ENCODE measurements at places on chromosomes 5 and 9.

DNA sequence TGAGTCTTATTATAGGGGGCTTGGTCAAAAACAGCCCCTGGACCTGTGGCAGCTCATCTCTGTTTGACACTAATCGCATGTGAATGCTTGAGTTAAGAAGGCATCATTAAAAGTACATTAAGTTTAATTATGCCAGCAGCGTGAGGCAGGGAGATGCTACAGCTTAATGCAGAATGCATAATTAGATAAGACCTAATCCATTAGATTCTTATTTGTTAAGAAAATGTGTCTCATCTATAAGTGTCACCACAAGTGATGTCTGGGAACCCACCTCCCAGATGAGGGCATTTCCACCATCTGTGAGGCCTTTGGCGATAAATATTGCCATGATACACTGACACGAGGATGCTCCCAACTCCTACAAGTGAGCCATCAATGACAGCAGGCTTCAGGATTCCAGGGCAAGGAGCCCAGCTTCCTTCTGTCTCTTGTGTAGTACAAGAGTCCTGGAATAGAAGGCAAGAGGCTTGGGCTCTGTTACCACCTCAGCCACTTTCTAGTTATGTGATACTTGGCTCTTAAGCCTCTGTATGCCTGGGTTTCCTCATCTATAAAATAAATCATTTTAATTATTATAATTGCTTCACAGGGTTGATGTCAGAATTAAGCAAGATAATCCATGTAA, 202.7 kb downstream of the FAM114A2 start:
- DNase-seq = no peak

GRCh38 chr5:124235576-124235975, 510.9 kb downstream of the ZNF608 start:
- DNase-seq = no peak

DNA sequence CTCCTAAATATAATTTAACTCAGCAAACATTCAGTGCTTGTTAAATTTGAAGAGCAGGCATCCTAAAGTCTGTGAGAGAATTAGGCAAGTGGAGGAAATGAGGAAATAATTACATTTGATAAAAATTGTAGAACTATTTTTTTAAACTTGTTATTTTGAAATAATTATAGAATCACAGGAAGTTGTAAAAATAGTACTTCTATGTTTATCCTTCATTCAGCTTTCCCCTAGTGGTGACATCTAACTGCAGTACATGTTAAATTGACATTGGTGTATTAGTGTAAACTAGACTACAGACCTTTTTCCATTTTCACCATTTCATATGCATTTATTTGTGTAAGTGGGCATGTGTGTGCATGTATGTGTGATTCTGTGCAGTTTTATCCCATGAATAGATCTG, 51.6 kb downstream of the F2RL2 start:
- DNase-seq = no peak

GRCh38 chr5:67549947-67550346, 353.3 kb upstream of the CD180 start:
- no peak for DNase-seq

DNA sequence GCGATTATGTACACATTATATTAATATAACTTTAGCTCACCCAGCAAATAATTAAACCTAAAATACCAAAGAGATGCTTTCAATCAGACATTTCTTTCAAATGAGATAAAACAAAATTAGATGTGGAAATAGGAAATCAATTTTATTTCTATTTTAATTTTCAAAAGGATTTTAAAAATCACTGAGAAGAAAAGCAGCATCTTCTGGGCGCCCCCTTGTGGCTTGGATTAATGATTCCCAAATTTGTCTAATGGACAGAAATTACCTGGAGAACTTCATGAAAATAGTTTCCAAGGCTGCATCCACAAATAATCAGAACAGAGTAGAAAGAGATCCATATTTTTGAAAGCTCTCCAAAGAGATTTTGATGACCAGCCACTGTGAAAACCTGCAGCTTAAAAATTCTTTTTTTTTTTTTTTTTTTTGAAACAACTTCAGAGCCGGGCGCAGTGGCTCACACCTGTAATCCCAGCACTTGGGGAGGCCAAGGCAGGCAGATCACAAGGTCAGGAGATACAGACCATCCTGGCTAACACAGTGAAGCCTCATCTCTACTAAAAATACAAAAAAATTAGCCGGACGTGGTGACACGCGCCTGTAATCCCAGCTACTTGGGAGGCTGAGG, 50.9 kb upstream of the CEMIP2 start:
- DNase-seq = no peak

DNA sequence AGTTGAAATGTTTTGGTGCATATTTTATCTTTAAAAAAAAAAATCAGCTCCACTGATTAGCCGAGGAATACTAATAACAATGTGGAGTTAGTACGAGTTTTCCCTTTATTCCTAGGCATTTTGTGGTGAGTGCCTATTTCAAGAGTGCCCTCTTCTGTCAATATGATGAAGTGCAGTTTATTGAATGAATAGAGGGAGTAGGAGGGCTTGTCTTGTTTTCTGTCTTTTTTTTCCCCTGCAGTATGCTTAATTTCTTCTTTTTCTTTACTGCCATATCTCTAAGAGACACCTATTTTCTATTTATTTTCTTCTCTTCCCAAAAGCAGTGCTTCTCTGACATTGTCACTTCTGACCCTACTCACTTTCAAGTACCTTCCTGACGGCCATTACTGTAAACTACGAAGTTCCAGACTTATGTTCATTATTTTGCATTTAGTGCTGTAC, 169.6 kb upstream of the PITX1 start:
- DNase-seq = no peak

DNA sequence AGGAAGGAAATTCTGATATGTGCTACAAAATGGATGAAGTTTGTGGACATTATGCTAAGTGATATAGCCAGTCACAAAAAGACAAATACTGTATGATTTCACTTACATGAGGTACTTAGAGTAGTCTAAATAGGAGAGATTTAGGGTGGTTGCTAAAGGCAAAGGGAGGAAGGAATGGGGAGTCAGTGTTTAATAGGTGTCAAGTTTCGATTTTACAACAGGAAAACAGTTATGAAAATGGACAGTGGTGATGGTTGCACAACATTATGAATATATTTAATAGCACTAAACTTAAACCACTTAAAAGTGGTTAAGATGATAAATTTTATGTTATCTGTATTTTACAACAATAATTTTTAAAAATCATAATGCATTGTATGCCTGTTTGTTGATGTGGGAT, 40.4 kb upstream of the ECM2 start:
- no peak for DNase-seq

- DNase-seq = no peak
These were observed 37.4 kb downstream of the PAX5 start for GRCh38 chr9:36996706-36997086.

DNA sequence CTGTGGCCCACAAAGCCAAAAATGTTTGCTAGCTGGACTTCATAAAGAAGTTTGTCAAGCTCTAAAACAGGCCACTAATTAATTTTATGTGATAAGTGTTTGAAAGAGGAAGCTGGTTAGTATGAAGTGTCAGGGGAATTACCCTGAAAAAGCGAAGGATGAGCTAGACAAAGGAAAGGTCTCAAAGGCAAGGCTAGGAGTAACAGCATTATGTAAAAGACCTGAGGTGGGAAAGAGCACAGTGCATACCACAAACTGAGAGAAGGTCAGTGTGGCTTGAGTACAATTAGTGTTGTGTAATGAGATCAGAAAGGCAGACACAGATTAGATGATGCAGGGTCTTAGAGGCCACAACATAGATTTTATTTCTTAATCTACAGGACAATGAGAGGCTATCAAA, 29.6 kb downstream of the RC3H2 start:
- no peak for DNase-seq

GRCh38 chr5:112689155-112689909, 48.4 kb upstream of the APC start:
- DNase-seq = no peak

DNA sequence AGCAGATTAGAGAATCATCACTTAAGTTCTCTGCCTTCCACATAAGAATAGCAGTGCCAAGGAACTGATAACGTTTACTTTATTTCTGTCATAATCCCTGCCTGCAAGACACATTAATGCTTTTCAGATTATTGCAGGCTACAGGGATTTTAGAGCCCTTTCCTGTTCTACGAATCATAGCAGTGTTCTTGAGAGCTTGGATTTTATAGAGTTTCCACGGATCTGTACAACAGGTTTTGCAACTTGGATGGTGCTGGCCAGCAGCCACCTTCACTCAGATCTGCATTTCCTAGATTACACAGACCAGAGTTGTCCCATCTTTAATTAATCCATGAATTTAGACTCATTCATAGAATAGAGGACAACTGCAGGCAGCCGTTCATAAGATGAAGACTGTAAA, 38.1 kb downstream of the SLC12A2 start:
- no peak for DNase-seq

- DNase-seq = no peak
These were observed 463.7 kb upstream of the CLINT1 start for GRCh38 chr5:158322620-158323019.

- DNase-seq = peak; percentile 25
These were observed 58.0 kb downstream of the SLC22A5 start for GRCh38 chr5:132427281-132428146.

GRCh38 chr5:117436846-117437245, 862.2 kb upstream of the SEMA6A start:
- DNase-seq = no peak

DNA sequence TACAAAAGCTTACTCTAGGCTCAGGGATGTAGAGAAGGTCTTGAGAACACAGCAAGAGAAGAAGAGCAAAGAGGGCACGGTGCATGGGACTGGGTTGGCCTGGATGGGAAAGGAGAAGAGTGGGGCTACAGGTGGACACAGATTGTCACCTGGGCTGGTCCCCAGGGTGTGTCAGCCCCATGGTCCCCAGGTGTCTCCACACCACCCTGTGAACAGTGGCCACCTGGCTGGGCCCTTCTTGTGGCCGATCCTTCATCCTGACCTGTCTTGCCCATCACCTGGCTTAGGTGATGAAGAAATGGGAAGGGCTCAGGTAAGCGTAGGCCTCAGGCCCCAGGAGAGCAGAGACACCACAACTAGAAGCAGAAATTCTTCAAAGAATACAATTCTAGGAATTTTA, 188.9 kb downstream of the TENT4A start:
- no peak for DNase-seq

- DNase-seq = no peak
These were observed 553.1 kb downstream of the ZNF608 start for GRCh38 chr5:124193371-124193789.

- DNase-seq = no peak
These were observed 49.4 kb upstream of the ZNF608 start for GRCh38 chr5:124795829-124796228.

DNA sequence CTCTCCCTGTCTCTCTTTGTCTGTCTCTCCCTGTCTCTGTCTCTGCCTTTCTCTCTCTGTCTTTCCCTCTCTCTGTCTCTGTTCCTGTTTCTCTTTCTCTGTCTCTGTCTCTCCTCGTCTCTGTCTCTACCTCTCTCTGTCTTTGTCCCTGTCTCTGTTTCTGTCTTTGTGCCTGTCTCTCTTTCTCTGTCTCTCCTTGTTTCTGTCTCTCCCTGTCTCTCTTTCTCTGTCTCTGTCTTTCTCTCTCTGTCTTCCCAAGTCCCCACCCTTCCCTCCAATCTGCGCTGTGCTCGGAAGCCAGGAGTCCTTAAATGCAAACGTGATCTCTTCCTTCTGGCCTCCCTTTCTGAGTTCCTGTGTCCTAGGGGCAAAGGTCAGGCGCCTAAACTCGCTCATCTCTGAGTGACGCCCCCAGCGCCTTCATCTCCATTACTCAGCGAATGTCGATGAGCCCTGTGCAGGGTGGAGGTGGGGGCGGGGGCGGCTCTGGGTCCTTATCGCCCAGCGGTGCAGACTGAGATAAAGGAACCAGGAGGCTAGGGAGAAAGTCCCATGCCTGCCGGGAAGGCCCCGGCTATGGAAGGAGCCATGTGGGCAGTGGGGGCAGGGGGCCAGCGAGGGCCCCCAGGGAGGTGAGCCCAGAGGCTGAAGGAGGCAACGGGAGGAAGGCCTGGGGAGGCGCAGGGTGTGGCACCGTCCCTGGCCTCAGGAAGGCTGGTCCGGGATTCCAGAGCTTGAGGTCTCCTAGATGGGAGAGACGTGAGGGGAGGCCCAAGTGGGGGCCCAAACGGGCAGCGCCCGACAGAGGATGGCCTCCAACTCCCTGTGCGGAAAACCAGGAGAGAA, 1.5 kb upstream of the SLC6A19 start:
- no peak for DNase-seq

- DNase-seq = no peak
These were observed 58.7 kb upstream of the ERBIN start for GRCh38 chr5:65867542-65868195.
